Chondrocyte (in vitro differentiated cells): ENCODE measurements at places on chromosomes 3 and 15. TPM values are rescaled to one million over a fixed set of nuclear protein-coding genes. Genes with fewer than 3 reads are reported as not detected.

Gene GOLGA6D
- 0.15 TPM in 1 of 3 replicates, not detected in the others for total RNA-seq

Gene BTLA
- total RNA-seq, result 0.42 TPM in 1 of 3 replicates, not detected in the others

Gene ALDH1A2
- total RNA-seq, result 0.54 to 0.63 TPM in 2 of 3 replicates, not detected in the other

Gene CPLX3
- total RNA-seq, result not detected in 3 replicates

Gene ITIH3
- 3.5 to 17.8 TPM (median 16.9 TPM) in 3 replicates for total RNA-seq

Gene C3orf20
- not detected in 3 replicates for total RNA-seq

Gene C2CD4B
- total RNA-seq, result 0.17 TPM in 1 of 3 replicates, not detected in the others

Gene THSD4
- 3.4 to 3.5 TPM (median 3.4 TPM) in 3 replicates for total RNA-seq

Gene IL5RA
- total RNA-seq, result not detected in 3 replicates

Gene ZBTB47
- 38.8 to 44.4 TPM (median 40.0 TPM) in 3 replicates for total RNA-seq

Gene RBMS3
- total RNA-seq, result 46.7 to 82.6 TPM (median 47.6 TPM) in 3 replicates

Gene TRPM1
- not detected in 3 replicates for total RNA-seq

Gene USP3
- 27.6 to 30.6 TPM (median 28.7 TPM) in 3 replicates for total RNA-seq

Gene SCG5
- 1.3 to 2.6 TPM (median 2.5 TPM) in 3 replicates for total RNA-seq

Gene GABRB3
- total RNA-seq, result 1.6 to 8.2 TPM (median 2.3 TPM) in 3 replicates

Gene CIDEC
- total RNA-seq, result not detected in 3 replicates

Gene CCR4
- total RNA-seq, result not detected in 3 replicates

DNA sequence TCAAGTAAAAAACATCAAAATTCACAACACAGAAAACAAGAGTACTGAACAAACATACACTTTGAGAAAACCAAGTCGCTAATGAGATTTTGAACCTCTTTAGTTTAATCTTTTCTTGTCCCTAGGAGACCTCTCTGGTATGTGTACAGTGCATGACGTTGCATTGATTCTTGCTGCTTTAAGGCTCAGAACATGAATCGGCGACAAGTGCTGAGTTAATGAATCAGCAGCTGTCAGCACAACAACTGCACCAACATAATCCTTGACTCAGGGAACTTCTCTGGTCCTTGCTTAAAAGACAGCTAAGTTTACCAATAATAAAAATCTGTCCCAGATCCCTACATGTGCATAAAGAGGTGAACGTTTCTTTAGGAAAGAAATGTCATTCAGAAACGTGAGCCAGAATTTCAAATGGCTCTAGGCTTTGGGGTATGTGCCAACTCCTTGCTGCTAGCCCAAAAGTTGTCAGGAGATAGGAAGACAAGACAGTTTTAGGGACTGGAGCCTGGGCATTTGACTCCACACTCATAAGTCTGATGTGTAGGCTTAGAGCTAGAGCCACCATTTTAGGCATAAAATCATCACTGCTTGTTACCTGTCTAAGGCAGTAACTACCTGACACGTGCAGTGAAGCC is 86.9 kb downstream of the IL5RA start:
- no peak for DNase-seq

DNA sequence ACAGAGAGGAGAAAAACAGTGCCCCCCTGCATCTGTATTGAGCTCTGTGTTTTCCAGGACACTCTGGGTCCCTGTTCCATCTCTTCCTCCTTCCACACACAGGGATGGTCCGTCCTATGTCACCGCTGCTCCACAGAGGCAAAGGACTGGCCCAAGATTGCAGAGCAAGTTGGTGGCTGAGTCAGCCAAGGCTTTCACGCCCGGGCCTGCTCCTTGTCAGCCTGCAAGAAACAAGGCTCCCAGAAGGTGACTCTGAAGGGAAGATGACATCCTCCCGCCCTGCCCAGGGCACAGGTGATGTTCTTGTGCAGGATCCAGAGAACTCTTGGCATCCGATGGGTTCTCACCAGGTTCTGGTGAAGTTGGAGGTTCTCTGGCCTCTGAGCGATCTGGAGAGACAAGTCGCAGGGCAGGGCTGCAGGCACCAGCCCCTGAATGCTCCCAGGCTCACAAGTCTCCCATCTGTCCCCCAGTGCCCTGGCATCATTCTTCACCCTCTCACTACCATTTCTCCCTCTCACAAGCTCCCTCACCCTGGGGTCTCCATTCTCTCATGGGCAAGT is 138.6 kb downstream of the MEGF11 start:
- DNase-seq, result no peak

- no peak for DNase-seq
These were observed 64.3 kb downstream of the SLCO3A1 start for GRCh38 chr15:91917686-91918360.

- no peak for DNase-seq
These were observed 103.2 kb upstream of the BNIP2 start for GRCh38 chr15:59792359-59792758.

DNA sequence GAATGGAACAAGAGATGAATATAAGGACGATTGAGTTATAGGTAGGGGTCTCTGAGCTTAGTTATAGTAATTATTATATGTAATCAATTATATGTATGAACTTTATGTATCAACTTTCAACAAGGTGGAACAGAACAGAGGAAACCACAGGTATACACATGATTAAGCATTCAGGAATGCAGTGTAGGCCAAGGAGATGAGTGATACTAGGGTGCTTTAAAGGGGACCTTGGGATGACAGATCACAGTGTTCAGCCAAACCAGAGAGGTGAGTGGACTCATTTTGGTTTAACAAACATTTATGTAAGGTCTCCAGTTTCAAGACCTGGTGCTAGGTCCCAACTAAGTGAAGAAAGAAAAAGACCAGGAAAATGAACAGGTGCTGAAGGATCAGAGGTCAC is 895.5 kb downstream of the ROBO2 start:
- DNase-seq, result no peak

- no peak for DNase-seq
These were observed 578 bp downstream of the LACTB start for GRCh38 chr15:63122002-63122875.

GRCh38 chr3:73796382-73796781 is 171.6 kb upstream of the PDZRN3 start:
- no peak for DNase-seq

DNA sequence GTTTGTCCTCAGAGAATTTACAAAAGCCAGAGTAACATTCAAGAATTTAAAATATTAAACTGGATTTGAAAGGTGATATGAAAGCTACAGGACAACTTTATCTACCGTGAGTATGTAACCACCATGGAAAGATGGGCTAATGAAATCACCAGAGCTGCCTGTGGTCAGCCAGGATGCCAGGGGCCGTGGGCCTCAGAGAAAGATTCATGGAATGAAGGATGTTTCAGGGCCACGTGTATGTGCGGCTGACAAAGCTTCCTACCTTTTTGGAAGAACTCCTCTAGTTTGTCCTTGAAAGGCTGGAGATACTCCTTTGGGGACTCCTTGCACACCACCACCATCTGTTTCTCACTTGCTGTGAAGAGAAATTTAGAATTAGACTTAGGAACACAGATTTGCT is 138.9 kb downstream of the GREM1 start:
- DNase-seq, result no peak

GRCh38 chr15:72265031-72265430 is 7.3 kb downstream of the PARP6 start:
- no peak for DNase-seq

- no peak for DNase-seq
These were observed 247.3 kb upstream of the CHRM5 start for GRCh38 chr15:33720952-33721351.

- DNase-seq, result no peak
These were observed 10.5 kb downstream of the TTC23 start for GRCh38 chr15:99238849-99239248.

GRCh38 chr3:15206662-15207576 is 873 bp downstream of the CAPN7 start:
- no peak for DNase-seq

- no peak for DNase-seq
These were observed 40.5 kb downstream of the NUDT16 start for GRCh38 chr3:131421957-131422498.

- no peak for DNase-seq
These were observed 639 bp downstream of the NIPA1 start for GRCh38 chr15:22786868-22787698.

DNA sequence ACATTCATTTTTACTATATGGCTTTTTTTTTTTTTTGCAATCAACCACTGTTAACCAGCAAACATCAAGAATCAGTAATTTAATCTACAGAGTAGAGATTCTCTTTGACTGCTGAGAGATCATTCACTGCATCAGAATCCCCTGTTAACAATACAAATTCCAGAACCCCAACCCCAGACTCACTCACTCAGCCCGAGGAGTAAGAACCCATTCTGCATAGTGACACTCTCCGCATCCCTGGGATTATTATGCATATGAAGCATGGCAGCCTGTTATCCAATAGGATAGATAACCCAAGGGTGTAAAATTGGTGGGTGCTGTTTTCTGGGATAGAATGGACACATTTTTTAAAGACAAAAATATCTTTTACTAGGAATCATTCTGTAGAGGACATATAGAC is 76.3 kb upstream of the CCDC39 start:
- DNase-seq, result no peak

DNA sequence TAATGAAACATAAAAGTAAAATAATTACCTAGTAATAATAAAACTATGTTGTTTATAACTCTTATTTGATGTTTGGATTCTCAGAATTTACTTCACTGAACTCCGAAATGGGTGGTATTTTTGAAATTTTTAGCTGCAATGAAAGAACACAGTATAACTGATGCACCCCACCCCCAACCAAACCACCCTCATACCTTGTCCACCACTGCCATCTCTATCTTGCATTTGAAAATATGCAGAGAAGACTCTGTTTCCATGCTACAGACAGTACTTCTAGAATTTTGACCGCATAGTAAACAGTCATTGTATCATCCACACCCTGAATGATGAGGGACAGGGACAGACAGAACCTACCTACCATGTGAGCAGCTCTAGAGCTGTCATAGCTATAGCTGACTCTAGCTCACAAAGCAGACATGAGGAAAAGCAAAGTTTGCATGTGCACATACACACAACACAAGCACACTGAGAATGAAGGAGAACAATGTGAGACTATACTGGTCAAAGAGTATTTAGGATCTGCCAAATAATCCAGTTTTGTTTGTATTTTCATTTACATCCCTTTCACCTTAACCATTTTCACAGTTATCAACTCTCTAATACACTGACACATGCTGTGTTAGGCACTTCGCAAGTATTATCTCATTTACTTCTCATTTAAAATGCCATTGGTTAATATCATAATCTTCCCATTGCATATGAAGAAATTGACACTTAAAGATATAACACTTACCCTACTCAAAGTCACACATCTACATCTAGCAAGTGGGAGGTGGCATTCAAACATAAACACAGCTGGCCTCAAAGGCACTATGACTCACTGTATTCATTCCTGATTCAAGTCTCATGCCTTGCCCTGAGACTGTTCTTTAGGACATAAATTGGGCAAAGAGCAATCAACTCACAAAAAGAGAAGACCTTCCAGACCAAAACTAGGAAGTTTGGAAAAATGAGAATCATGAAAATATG is 1014.7 kb upstream of the CFAP20DC start:
- DNase-seq, result no peak
